ENCODE measurements at places on chromosomes 1 and 21.

- DNase-seq = no peak
Observed at GRCh38 chr1:182861994-182862393, 22.8 kb downstream of the DHX9 start.

GRCh38 chr1:3436901-3437300, 17.6 kb upstream of the ARHGEF16 start:
- DNase-seq = no peak

- DNase-seq = no peak
Observed at GRCh38 chr1:206465951-206466350, 4.3 kb upstream of the IKBKE start.

DNA sequence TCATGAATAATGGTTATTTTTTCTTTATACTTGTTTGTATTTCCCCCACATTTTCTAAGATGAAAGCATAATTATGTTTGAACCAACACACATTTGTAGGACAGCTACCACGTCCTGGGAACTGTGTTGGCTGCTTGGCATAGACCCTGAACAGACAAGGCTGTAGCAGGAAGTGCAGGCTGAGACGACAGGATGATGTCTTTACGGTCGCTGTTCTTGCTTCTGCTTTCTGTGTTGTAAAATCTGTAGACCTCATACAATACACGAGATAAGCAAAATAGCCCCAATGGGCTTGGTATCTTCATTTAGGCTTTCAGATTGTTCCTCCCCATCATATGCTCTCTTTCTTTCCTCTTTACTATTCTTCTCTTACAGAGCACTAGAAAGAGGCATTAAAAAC, 23.3 kb upstream of the OTUD3 start:
- no peak for DNase-seq

GRCh38 chr1:43572538-43572937, 41.9 kb downstream of the PTPRF start:
- no peak for DNase-seq

- DNase-seq = no peak
Observed at GRCh38 chr1:2174348-2175054, 20.1 kb downstream of the FAAP20 start.

- DNase-seq = no peak
Observed at GRCh38 chr1:203996126-203996525, 76.8 kb upstream of the SOX13 start.

GRCh38 chr1:96308314-96308713, 413.3 kb upstream of the PTBP2 start:
- no peak for DNase-seq

- no peak for DNase-seq
Observed at GRCh38 chr1:169874229-169874628, 19.5 kb downstream of the SCYL3 start.

DNA sequence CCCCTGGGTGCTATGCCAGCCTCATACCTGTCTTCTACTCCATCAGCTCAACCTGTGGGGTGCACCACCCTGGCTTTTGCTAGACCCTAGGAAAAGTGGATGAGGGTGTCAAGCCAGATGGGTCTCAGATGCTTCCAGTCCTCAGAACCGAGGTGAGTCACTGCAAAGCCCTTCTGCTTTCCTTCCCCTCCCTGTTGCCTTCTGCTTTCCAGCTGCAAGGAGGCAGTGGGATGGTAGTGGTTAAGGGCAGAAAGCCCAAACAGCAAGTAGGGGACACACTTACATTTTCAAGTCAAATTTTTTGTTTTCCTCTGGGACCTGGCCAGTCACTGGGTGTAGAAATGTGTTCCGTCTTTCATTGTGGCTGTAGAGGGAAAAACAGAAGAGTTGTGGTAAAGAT, 60.7 kb upstream of the GOLT1A start:
- no peak for DNase-seq

DNA sequence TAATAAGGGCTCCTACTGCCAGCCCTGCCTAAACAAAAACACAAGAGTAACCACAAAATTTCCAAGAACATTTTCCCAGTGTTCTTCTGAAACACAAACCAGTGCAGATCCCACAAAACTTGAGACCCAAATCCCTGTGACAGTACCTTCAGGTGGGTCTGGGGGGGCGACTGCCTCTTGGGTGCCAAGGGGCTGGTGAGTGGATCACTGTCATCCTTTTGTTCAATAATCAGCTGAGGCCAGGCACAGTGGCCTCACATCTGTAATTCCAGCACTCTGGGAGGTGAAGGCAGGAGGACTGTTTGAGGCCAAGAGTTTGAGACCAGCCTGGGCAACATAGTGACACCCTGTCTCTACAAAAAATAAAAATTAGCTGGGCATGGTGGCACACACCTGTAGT, 87.6 kb downstream of the GLIS1 start:
- DNase-seq = no peak

- no peak for DNase-seq
Observed at GRCh38 chr1:11429226-11429625, 49.7 kb upstream of the DISP3 start.

DNA sequence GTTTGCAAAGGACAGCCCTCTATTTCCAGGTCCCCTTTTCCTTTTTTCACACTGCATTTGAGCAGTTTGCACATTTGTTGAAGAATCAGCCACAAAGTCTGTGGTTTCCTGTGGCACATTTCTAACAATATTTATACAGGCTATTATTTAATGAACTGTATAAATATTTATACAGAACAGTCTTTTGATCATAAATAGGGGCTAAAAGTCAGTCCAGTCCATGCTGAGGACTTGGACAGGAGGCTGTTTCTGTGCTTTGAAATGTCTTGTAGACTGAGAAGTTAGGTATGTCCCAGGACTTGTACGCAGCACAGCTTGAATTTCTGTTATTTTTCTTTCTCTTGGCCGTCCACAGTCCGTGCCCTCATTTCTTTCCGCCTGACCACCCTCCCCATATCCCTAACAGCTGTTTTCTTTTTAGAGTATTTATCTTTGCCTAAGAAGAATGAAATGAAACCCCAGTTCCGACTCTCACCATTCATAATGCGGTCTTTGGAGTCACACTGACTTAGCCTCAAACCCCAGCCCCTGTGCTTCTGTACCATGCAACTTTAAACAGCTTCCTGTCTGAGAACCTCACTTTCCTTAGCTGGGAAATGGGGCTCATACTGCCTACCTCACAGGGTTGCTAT, 19.7 kb downstream of the FGGY start:
- DNase-seq = no peak

DNA sequence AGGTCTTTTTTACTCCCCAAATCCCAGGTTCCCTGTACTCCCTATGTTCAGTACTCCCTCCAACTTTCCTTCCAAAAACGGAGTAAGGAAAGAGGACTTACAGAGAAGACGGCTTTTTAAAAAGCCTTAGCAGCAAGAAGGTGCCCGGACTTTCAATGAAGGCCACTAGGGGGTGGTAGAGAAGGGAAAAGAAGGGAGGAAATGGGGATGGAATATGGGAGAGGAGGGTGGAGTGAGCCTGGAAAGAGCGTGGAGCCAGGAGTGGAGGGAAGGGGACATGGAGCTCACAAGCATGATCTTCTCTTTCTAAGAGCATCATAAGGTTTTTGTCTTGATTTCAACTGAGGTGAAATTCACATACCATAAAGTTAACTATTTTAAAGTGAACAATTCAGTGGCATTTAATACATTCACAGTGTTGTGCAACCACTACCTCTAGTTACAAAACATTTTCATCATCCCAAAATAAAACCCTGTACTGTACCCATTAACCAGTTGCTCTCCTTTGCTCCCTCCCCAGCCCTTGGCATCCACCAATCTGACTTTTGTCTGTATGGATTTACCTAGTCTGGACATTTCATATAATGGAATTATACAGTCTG, 129.9 kb downstream of the ZNF281 start:
- no peak for DNase-seq

- no peak for DNase-seq
Observed at GRCh38 chr1:246954126-246954525, 22.4 kb upstream of the AHCTF1 start.

DNA sequence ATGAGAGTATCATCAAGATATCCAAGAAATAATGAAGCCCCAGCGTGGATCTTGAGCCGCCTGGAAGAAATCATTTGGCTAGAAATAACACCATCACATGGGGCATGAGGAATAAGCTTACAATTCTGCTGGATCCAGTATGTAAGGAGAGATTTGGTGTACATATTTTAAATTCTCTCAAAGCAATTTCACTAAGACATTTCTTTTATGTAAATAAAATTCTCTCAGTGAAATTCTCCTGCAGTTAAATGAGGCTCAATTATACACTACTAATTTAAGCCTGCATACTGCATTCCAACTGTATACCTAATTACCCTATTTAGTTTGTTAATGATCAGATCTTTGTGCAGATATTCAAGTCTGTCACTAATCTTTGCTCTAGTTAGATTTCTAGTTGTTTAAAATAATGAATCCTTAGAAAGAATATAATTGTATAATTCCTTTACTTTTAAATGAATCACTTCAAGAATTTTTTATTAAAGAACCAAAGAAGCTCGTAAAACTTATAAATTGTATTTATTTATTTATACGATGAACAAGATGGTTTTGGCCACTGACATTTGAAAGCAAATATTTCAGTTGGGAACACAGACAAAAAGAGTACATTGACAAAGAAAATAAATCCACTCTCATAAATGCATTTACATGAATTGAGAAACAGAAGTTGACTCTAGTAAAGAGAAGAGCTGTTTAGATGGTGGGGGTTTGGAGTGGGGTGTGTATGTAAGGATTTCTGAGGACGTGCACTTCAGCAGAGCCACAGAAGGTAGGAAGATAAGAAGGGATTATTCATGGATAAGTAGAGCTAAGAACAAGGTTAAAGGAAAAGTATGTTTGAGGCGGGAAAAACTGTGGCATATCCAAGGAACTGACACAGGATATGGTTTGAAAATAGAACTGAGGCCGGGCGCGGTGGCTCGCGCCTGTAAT, 466.8 kb downstream of the DSCAM start:
- no peak for DNase-seq

- no peak for DNase-seq
Observed at GRCh38 chr1:79638382-79638781, 631.9 kb upstream of the ADGRL4 start.

DNA sequence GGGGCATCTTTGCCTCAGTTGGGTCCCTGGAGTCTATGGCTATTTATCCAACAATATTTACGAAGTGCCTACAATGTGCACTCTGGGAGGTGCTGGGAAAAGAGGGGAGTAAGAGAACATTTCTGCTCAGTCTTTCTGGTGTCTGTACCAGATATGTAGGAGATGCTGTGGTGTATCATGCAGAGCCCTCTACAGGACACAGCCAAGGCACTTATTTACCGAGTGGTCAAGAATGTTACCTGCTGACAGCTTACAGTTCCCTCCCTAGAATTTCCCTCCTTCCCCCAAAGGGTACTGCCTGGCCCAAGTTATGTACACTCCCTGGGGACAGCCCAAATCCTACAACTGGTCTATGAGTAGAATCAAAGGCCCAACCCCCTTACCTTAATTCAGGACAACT, 177.7 kb downstream of the C1orf94 start:
- DNase-seq = no peak

DNA sequence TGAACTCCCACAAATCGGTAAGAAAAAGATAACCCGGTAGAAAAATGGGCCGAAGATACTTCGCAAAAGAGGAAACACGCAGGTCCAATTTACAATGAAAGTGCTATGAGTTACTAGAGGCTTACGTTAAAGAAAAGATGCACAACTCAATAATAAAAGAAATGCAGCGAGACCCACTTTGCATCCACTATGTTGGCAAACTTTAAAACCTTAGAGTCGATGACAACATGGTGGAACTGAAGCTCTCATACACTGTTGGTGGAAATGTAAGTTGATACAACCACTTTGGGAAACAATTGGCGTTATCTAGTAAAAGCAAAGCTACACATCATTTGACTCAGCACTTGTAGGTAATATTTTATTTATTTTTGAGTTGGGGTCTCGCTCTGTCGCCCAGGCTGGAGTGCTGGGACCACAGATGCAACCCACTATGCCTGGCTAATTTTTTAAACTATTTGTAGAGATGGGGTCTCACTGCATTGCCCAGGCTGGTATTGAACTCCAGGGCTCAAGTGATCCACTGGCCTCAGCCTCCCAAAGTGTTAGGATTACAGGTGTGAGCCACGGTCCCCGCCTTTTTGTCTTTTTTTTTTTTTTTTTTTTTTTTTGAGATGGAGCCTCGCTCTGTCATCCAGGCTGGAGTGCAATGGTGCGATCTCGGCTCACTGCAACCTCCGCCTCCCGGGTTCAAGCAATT, 696 bp upstream of the GPATCH3 start:
- no peak for DNase-seq

DNA sequence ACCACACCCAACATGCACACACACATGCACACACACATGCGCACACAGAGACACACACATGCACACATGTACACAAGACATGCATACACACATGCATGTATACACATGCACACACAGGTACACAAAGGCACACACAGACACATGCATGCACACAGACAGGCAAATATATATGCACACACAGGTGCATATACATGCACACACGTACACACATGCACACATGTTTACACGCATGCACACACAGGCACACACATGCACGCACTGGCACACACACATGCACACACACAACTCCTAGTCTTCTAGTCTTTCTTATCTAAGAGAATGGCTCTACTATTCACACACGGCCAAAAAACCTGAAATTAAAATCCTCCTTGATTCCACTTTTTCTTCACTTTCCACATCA, 222.7 kb upstream of the PLD5 start:
- no peak for DNase-seq

DNA sequence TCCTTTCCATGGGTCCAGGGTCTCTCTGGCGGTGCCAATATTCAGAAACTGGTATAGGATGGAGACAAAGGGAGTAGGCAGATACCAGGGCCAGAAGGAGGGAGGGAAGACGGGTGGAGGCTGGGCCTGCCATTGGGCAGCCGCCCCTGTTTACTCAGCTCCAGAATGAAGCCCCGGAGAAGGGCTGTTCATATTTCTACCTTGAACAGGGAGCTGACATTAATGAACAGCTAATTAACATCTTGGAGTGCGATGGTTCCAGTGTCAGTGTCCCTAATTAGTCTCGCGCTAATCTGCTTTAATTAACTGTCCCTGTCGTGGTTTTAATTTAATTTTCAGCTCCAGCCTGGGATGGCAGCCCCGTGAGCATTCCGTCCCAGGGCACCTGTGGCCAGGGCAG, 113.8 kb downstream of the EPHB2 start:
- DNase-seq = no peak

GRCh38 chr1:215786997-215787396, 219.9 kb downstream of the KCTD3 start:
- no peak for DNase-seq

GRCh38 chr1:22041505-22041904, 11.0 kb upstream of the CDC42 start:
- no peak for DNase-seq

- DNase-seq = no peak
Observed at GRCh38 chr1:116388122-116388521, 15.1 kb downstream of the ATP1A1 start.

GRCh38 chr21:35159881-35160280, 110.8 kb upstream of the RUNX1 start:
- DNase-seq = no peak

DNA sequence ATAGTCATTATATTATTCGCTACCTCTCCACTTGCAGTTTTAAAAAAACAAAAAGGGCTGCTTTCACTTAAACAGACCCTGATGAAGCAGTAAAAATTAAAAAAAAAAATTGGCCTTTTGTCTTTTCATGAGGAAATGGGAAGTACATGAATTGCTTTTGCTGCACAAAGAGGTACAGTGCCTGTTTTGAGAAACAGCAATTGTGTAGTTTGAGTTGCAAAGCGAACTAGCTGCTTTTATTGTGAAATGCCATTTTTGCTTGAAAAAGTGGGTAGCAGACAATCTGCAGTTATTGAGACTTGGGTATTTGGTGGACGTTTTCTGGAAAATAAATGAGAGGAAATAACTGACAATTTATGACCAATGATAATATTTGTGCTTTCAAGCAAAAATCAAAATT, 7.0 kb downstream of the DIP2A start:
- no peak for DNase-seq

GRCh38 chr1:49424782-49425181, 599.0 kb downstream of the AGBL4 start:
- DNase-seq = no peak
